ENCODE measurements at places on chromosomes 12 and 14.

DNA sequence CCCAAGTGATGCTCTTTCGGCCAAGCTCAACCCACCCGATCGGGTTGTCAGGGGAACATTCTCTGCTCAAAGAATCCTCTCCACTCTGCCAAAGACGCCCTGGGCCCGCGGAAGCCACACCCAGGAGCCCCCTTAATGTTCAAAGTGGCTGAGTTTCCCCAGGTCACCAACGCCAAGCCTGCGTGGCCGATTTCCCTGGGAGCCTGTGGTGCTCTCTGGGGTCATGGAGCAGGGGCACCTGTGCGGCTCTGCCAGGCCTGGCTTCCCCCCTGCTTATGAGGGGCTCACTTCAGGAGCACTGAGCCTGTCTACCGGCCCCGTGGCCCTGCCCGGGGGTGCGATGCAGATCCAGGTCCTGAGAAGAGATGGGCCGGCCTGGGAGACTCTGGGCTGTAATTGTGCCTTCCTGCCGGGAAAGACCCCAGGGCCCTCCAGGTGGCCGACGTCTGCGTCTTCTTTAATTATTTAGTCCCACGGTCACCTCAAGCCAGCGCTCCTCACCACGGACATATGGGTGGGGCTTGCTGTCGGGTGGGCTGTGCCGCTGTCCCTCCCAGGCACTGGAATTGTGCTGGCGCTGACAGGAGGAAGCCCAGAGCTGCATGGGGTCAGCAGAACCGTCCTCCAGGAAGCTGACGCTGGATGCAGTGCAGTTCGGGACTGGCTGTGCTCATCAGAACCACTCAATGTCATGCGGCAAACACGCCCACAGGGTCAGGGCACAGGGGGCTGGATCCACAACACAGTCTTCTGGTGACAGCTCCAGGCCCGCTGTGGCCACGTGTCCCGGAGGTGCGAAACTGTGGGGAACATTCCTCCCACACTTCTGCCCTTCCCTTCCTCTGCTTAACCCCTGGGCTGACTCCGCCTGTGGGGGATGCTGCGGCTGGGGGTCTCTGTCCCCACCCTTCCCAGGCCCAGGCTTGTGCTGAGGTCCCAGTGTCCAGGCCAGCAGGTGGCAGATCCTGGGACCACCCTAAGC is 267.6 kb upstream of the SFSWAP start:
- no peak for DNase-seq

GRCh38 chr12:31370531-31371255 is 44.7 kb upstream of the SINHCAF start:
- DNase-seq = peak; percentile 85

- DNase-seq = no peak
These were observed 46.2 kb downstream of the GALNT9 start for GRCh38 chr12:132282950-132283771.

DNA sequence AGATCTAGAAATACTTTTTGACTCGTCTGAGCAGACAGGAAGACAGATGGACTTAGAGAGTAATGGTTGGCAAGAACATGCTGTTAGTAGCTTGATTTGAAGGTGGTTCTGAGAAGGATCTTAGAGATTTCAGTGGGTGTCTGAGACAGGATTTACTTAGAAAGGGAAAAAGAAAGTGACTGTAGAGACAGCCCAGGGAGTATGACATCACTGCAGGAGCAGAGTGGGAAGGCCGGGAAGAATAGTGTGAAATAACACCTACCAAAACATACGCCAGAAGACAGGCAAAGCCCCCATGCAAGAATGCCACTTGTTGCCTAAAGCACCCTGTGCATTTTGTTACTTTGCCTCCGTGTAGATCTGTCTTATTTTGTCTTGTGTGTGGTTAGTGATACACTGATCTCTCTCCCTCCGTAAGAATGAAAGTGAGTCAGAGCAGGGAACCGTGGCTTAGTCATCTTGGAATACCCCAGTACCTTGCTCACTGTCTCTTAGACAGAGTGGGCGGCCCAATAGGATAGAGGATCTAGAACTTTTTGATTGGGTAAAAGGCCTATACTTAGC is 161.3 kb upstream of the IFNG-AS1 start:
- DNase-seq = no peak

- no peak for DNase-seq
These were observed 29.8 kb downstream of the YY1 start for GRCh38 chr14:100268591-100269207.

GRCh38 chr14:91573528-91573893 is 63.4 kb upstream of the PPP4R3A start:
- DNase-seq = no peak

DNA sequence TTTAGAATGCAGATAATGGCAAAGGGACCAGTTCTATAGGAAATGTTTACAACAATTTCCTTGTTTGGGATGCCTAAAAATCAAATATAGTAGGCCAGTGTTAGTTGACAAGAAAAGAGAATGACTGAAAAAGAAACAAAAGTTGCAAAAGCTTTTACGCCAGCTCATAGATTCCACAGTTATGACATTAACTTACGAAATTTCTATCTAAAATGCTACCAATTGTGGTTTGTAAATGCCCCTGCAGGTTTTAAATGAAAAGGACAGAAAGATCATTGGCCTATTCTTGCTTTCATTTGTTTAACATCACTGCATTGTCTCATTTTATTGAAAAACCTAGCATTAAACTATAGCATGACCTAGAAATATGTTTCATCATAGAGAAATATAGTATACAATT is 345.8 kb downstream of the CCDC91 start:
- DNase-seq = no peak

DNA sequence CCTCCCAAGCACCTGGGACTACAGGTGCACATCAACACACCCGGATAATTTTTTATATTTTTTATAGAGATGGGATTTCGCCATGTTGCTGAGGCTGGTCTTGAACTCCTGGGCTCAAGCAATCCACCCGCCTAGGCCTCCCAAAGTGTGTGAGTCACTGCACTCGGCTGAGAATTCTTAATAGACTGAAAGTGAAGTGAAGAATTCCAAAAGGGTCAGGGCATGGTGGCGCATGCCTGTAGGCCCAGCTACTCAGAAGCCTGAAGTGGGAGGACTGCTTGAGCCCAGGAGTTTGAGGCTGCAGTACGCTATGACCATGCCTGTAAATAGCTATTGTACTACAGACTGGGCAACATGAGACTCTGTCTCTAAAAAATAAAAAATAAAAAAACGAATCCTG is 43.7 kb downstream of the TCHP start:
- DNase-seq = no peak

GRCh38 chr14:52251724-52252123 is 15.8 kb upstream of the PTGDR start:
- no peak for DNase-seq

DNA sequence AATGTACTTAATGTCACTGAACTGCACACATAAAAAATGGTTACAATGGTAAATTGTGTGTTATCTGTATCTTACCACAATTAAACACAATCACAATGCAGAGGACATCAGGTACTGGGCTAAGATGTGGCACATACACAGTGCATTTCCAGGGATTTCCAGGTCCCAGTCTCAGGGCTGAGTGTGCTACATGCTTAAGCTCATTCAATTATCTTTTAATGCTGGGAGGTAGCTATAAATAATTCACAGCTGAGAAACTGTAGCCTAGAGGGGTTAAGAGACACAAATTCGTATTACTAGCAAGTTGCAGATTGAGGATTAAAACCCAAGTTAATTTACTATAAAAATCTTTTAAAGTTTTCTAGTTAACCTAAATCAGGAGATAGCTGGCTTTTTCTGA is 67.1 kb downstream of the CRACR2A start:
- DNase-seq = no peak

- no peak for DNase-seq
These were observed 36.1 kb downstream of the CPSF6 start for GRCh38 chr12:69275471-69275891.

GRCh38 chr12:120093592-120094355 is 22.8 kb downstream of the RAB35 start:
- DNase-seq = peak; percentile 45

- DNase-seq = no peak
These were observed 234.0 kb upstream of the HMGA2 start for GRCh38 chr12:65590318-65590717.

DNA sequence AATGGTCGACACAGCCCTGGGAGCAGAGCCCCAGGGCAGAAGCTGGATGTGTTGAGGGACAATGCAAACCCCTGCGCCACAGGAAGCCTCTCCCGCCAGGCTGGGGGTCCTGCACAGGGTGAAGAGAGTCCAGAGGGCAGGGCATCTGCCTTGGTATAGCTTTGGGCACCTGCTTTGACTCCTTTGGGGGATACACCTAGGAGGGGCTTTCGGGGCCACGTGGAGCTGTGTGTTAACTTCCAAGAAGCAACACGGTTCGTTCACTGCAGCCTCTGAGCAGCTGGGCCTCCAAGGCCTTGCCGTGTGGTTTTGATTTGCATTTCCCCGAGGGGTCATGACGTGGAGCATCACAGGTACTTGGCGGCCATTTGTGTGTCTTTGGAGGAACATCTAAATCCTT is 5.8 kb upstream of the PUS1 start:
- DNase-seq = no peak

DNA sequence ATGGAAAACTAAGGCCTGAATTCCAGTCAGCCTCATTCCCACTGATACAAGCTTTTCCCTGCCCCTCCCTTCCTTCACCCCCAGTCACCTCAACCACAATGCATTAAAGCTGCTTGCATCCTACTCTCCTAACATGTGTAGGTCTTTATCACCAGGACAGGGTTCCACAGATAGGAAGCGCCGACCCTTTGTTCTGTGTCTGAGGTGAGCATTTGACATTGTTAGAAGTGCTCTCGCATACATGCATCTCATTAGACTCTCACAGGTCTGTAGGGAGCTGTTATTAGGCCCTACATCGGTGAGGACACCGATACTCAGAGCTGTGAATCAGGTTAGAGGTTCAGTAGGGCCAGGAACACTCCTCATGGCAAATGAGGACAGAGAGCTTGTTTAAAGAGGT is 13.2 kb upstream of the EDDM3A start:
- DNase-seq = no peak

DNA sequence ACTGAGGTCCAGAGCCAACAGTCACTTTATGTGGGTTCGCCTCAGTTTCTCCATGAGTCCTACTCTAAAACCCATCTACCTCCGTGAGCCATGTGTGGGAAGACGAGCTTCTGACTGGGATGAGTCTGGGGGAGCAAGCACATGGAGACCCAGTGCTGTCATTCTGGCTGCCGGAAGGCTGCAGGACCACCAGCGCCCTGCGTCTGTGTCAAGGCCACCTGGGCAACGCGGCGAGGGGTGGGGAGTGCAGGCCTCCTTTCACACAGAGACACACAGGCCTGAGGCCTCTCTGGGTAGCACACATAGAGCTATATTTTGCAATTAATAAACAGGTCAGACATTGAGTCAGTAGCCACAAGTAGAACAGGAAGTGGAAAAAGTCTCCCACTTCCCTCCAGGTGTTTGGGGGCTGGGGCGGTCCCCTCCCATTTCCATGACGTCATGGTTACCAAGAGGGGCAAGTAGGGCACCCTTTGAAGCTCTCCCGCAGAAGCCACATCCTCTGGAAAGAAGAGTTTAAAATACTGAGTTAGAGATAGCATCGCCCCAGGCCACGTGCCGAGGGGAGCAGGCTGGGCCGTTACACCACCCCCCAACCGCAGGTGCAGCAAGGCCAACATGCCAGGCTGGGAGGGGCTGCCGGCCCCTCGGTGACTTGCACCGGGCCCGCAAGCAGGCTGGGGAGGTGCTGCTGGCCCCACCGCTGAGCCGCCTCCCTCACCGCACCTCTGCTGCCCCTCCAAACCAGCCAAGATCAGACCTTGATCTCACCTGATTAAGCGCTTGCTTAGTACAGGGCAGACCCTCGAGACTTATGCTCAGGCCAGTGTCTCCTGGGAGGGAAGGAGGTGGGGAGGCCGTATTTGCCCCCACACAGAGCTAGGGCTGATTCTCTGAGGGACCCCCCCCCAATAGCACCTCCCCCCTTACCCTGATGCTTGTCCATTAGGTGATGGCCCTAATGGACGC is 32.7 kb downstream of the DAD1 start:
- no peak for DNase-seq

DNA sequence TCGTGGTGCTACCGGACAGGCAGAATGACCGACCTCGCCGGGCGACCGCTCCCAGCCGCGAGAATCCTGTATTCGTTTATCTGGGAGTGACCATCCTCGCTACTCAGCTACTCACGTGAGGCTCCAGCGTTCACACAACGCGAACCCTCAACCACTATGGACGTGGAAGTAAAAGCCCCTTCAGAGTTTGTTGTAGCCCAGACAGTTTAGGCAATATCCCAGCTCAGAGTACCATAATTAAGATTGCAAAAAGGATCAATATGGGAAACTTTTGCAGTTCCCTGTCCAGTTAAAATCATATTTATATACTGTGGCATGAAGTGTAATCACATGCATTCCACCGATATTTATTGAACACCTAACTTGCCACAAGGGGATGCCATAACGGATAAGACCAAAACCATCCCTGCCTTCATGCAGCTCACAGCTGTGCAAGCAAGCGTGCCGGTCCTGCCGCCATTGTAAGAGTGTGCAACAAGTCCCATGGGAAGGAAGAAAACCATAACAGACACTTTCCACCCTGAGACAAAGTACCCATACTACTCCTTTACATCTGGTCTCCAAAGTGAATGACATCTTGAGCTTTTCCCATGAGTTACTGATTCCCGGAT is 938 bp upstream of the MAX start:
- DNase-seq = peak; percentile 50

GRCh38 chr12:19125325-19125724 is 4.2 kb upstream of the PLEKHA5 start:
- no peak for DNase-seq

DNA sequence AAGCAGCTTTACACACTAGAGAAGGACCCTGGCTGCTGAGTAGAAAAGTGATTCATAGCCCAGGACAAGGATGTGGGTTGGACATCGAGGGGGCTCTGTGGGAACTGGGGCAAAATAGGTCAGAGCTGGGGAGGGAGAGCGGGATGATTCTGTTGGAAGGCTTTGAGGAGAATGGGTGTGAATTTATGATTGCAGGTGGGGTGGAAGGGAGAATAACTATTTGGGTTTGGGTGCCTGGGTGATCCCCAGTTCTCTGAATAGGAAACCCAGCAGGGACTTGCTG is 13.1 kb downstream of the SERPINA3 start:
- no peak for DNase-seq

- DNase-seq = no peak
These were observed 2.9 kb upstream of the PCNX1 start for GRCh38 chr14:70904373-70904772.

DNA sequence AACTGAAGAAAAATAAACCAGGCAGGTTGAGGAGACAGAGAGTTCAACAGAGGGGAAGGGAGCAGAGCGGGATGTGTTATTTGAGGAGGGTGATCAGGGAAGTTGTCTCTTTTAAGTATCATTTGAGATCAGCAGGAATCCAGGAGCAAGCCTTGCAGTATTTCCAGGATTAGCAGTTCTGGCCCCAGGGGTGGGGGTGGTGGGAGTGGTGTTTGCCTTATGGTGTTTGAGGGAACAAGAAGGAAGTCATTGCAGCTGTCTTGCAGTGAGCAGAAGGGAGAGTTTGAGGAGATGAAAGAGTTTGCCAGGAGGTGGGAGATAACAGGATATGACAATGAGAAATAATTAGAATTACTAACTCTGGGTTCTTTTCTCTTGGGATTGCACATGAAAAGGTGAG is 418.6 kb downstream of the NELL2 start:
- DNase-seq = no peak

- peak; percentile 94 for DNase-seq
These were observed 18.0 kb downstream of the NIN start for GRCh38 chr14:50812856-50813543.

Data from HAP-1 (cell line).